ENCODE measurements at places on chromosomes 7 and 10.
A peak's percentile ranks its signal among the peaks of the same experiment; 100 is the strongest.

DNA sequence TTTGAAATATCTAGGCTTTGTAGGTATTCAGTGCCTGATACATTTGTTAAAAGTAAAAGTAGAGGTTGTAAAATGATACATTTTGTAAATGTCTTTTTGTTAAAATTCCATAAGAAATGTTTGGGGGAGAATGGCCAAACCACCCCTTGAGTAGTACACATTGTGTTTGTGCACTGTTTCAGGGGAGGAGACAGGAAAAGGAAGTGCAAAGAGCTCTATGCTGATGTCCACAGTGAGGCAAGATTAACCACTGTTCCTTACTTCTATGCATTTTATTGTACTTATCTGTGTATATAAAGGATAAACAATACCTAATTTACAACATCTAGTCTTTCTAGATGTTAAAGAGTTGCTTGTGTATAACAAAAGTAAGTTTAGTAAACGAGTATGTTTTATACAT, 7.4 kb upstream of the CYCS start:
- no peak overlapping the region for H3K4me3 ChIP-seq
- H3K27me3 ChIP-seq, result no peaks in the 10 kb centered on the region
- H3K4me1 ChIP-seq, result peaks cover 13% of the 10 kb centered on the region
- peaks cover 4% of the 10 kb centered on the region for H3K36me3 ChIP-seq
- no peak for DNase-seq

- no peak overlapping the region for H3K27ac ChIP-seq
- H3K36me3 ChIP-seq, result peaks cover 28% of the 10 kb centered on the region
- H3K27me3 ChIP-seq, result no peaks in the 10 kb centered on the region
- no peak overlapping the region for H3K4me3 ChIP-seq
- peaks cover 6% of the 10 kb centered on the region for H3K4me1 ChIP-seq
Observed at GRCh38 chr10:60182691-60183090, 207.0 kb downstream of the ANK3 start.

DNA sequence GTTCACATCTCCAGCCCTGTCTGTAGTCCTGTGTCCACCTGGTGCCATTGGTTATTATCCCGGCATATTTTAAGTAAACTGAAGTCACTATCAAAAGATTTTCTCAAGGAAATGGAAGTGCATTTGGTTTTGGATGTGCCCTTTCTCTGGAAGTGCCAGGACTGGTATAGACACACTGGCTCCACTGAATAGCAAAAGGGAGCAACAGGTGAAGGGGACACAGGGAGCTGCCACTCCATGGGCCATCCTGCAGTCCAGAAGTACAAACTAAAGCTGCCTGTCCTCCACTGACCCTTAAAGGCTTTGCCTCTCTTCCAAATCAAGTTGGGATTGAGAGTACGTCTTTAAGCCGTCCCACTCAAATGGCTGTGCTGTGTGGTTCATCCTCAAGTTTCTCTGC, 62.7 kb downstream of the NOC3L start:
- peaks cover 21% of the 10 kb centered on the region for H3K4me1 ChIP-seq
- no peaks in the 10 kb centered on the region for H3K36me3 ChIP-seq
- H3K27me3 ChIP-seq, result peaks cover 65% of the 10 kb centered on the region
- no peak for DNase-seq
- no peak overlapping the region for H3K4me3 ChIP-seq

GRCh38 chr10:53601260-53601875, 828.8 kb upstream of the MBL2 start:
- no peaks in the 10 kb centered on the region for H3K27me3 ChIP-seq
- DNase-seq, result peak; percentile 6
- H3K36me3 ChIP-seq, result no peaks in the 10 kb centered on the region
- no peak overlapping the region for H3K4me3 ChIP-seq

DNA sequence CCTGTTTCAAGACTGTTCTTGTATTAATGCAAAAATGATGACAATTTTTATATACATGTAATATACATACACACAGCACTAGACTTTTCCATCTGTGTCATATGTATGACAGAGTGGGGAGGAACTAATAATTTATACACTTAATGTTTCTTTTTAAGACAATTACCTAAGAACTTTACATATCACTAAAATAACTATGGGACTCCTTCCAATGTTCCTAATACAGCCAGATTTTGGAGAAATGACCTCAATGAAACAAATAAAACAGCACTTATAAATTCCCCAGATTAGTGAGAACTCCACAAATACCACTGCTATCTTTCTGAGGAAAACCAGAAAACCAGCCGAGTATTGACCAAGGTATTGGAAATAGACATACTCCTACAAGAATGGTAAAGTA, 199.4 kb downstream of the ELMO1 start:
- DNase-seq, result no peak
- no peaks in the 10 kb centered on the region for H3K27me3 ChIP-seq
- H3K4me3 ChIP-seq, result no peak overlapping the region
- peaks cover 13% of the 10 kb centered on the region for H3K4me1 ChIP-seq
- H3K36me3 ChIP-seq, result peaks cover 27% of the 10 kb centered on the region

DNA sequence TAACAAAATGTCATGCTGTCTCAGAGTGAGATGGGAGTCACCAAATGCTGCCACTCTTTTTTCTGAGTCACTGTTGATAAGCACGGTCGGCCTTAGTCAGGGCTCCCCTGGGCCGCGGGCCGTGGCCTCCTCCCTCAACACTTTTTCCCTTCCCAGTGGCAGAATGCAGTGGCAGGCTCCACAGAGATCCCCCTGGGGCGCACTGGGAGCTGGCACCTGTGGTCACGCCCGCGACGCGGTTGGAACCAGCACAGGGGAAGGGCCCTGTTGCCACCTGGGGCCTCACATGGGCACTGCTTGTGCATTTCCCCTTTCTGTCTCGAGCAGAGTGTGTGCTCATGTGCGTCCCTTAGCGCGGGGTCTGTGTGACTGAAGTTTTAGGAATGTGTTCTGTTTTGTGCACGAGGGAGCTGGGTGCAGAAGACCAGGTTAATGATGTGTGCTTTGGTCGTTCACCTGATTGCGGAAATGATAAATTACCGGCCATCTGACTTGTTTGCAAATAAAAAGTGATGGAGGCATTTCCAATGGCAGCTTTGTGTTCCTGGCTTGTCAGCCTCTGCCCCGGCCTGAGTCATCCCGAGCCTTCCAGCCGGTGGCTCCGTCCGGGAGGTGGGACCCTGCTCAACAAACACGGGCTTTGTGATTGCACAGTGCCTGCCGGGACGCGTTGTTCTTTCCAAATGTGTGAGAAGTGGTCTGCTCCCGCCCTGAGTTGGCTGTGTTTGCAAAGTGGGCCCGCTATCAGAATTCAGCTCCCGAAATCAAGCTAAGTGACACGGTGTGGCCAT, 100.7 kb downstream of the NKX6-2 start:
- H3K27ac ChIP-seq, result no peak overlapping the region
- H3K4me1 ChIP-seq, result peaks cover 19% of the 10 kb centered on the region

DNA sequence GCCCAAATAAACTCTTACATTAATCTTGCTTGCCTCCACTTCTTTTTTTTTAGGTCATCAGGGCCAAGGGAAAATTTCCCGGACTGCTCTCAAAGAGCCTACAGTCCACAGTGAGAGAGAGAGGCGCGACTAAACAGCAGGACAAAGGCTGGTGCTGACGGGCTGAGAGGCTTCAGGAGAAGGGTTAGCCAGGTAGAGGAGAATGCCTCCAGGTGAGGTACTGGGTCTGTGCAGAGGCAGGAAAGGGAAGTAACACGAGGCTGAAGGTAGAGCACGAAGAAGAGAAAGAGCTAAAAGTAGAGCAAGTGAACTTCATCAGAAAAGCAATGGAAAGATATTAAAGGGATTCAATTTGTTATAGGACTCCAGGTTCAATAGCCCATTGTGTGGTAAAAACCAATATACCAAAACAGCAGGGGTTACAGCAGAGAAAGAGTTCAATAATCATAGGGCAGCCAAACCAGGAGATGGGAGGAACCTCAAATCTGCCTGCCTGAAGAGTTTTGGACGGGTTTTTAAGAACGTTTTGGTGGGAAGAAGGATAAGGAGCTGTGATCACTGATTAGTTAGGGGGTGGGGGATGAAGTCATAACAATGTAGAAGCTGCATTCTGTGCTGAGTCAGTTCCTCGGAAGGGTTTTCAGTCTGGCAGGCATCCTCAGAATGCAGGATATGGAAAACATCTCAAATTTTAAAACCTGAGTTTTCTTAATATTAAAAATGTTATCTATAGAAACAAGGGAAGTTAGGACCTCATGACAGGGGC, 171.5 kb downstream of the AKR1D1 start:
- no peak for DNase-seq
- H3K4me1 ChIP-seq, result no peaks in the 10 kb centered on the region
- no peak overlapping the region for H3K4me3 ChIP-seq
- H3K27ac ChIP-seq, result no peak overlapping the region

DNA sequence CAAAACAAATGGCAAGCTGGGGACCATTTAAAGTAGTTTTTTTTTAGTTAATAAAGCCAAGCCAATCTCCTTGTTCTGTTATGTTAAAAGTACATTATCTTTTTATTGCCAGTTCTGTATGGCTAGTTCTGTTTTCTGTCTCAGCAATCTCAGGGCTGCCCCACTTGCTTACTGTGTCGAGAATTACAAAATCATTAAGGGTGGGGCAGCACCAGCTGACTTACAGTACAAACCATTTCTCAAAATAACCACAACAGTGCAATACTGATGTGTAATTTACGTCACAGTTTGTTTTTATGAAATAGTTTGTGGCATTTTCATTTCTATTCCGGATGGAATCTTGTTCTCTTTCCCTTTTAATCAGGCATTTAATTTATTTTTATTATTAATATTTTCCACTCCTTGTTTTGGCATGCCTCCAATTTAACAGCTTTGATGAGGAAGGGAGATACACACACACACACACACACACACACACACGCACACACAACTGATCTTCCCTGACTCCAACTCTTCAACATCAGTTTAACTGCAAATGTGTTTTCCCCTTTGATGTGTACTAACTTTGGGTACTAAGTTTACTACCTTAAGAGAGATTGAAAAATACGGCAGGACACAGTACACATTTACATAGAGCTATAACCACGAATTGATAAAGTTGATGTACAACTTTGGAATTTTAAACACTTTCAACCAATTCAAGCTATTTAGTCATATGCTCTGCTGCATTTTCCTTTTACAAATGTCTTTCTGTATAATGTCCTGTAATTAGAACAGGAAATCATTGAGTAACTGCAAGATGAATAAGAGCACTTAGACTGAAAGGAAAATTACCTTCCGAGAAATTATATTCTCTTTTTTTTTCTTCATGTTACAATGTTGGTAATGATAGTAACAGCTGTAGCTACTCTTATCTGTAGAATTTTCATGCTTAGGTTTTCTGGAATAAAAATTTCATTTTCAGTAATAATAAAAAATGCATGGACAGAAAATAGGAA, 91.5 kb downstream of the ARID5B start:
- H3K36me3 ChIP-seq, result peaks cover 52% of the 10 kb centered on the region
- peaks cover 77% of the 10 kb centered on the region for H3K4me1 ChIP-seq
- no peaks in the 10 kb centered on the region for H3K27me3 ChIP-seq
- DNase-seq, result peak; percentile 71
- peak overlapping the region; percentile 66 for H3K4me3 ChIP-seq
- peak overlapping the region; percentile 94 for H3K27ac ChIP-seq

- no peak overlapping the region for H3K27ac ChIP-seq
- H3K4me3 ChIP-seq, result no peak overlapping the region
- peaks cover 27% of the 10 kb centered on the region for H3K36me3 ChIP-seq
- H3K4me1 ChIP-seq, result peaks cover 46% of the 10 kb centered on the region
Observed at GRCh38 chr7:148717266-148717793, 18.6 kb downstream of the CUL1 start.

DNA sequence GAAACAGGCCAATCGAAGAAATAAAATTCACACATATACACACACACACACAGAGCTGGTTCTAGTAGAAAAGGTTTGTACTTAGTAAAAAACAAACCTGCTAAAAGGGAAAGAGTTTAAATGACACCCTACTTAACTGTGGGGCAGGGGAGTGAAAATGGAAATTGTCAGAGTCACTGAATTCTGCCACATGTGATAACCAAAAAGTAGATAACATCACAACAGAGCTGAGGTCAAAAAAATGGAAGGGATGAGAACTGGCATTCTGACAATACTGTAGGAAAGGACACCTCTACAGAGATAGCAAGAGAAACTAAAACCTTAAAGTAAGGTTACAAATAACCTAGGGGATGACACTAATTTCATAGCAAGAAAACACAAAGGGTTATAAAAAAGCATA, 74.6 kb downstream of the CACUL1 start:
- no peaks in the 10 kb centered on the region for H3K27me3 ChIP-seq
- H3K4me1 ChIP-seq, result peaks cover 9% of the 10 kb centered on the region

DNA sequence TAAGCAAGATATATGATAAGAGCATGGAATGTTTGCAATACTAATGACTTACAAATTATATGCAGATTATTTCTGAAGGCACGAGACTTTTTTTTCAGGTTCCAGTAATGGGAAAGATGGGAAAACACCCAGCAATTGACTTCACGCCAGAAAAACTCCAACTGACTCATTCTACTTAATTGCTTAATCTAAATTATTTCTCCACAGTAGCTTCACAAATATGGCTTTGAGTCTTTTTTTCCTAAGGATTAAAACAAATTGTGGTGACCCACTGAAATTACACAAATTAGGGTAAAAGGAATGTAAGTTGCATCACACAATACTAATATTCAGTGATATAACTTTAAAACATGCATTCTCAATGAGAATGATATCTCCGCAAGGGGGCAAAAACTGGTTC, 138.7 kb downstream of the GNAI1 start:
- DNase-seq, result no peak
- no peaks in the 10 kb centered on the region for H3K36me3 ChIP-seq
- H3K27me3 ChIP-seq, result no peaks in the 10 kb centered on the region
- no peak overlapping the region for H3K4me3 ChIP-seq
- H3K4me1 ChIP-seq, result no peaks in the 10 kb centered on the region

DNA sequence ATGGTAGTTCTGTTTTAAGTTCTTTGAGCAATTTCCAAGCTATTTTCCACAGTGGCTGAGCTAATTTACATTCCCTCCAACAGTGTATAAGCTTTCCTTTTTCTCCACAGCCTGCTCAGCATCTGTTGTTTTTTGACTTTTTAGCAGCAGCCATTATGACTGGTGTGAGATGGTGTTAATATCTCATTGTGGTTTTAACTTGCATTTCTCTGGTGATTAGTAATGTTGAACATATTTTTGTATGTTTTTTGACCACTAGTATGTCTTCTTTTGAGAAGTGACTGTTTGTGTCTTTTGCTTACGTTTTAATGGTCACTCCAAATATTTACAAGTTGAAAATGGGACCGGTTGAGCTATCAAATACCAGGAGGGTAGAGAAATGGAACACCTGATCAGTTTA, 20.4 kb downstream of the GNG11 start:
- H3K36me3 ChIP-seq, result no peaks in the 10 kb centered on the region
- no peak overlapping the region for H3K4me3 ChIP-seq
- DNase-seq, result no peak
- H3K27ac ChIP-seq, result no peak overlapping the region
